ENCODE measurements at places on chromosomes 5 and 9.

GRCh38 chr5:174459832-174460448 is 264.4 kb upstream of the MSX2 start:
- DNase-seq, result no peak

- no peak for DNase-seq
Measured at GRCh38 chr5:3886524-3887451, 291.2 kb downstream of the IRX1 start.

- DNase-seq, result no peak
Measured at GRCh38 chr9:131287359-131287758, 2.2 kb upstream of the PLPP7 start.

DNA sequence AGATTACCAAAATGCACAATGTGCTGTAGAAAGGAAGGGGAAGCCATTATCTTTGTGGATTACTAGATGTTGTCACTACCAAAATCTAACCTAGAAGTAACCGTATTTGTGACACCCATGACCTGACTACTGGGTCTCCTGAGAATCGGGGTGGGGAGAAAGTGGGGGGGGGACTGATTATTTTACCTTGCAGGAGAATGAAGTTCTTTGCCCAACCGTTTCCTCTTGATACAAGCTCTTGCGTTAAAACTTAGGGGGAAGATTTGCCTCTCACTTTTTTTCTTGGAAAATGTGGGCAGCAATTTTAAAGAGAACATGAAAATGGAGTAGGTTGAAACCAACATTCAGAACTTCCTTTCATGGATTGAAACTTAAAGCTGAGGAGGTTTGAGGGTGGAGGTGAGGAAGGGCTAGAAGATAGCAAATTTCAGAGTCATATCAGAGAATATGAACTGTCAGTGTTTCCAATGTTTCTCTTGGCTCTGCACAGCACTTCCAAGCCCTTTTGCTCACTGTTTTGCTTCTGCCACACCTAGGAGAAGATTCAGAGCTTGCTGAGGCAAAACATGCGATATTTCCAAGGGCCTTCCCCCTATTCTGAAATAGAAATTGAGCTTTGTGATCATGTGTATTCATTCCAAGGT is 280.8 kb downstream of the AOPEP start:
- no peak for DNase-seq

GRCh38 chr5:171520300-171521174 is 101.1 kb downstream of the FGF18 start:
- no peak for DNase-seq

DNA sequence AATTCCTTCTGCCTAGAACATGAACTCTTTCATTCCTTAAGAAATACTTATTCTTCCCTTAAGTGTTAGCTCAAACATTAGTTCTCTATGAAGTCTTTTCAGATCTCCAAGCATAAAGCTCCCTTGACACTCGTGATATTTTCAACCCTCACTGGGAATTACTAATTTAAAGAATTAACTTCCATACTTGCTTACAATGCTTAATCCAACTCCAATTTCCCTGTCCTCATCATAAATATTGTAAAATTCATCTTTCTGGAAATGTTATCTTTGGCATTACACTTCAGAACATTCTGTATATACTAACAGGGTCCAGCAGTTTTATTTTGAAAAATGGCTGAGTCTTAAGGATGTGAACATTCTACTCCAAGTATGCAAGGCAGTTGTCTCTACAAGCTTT is 7.2 kb downstream of the STARD4 start:
- DNase-seq, result no peak

Measured in D721Med (cell line).